ENCODE measurements at places on chromosomes 11 and 22.

GRCh38 chr22:46352276-46352675 is 16.8 kb downstream of the TRMU start:
- DNase-seq = no peak

DNA sequence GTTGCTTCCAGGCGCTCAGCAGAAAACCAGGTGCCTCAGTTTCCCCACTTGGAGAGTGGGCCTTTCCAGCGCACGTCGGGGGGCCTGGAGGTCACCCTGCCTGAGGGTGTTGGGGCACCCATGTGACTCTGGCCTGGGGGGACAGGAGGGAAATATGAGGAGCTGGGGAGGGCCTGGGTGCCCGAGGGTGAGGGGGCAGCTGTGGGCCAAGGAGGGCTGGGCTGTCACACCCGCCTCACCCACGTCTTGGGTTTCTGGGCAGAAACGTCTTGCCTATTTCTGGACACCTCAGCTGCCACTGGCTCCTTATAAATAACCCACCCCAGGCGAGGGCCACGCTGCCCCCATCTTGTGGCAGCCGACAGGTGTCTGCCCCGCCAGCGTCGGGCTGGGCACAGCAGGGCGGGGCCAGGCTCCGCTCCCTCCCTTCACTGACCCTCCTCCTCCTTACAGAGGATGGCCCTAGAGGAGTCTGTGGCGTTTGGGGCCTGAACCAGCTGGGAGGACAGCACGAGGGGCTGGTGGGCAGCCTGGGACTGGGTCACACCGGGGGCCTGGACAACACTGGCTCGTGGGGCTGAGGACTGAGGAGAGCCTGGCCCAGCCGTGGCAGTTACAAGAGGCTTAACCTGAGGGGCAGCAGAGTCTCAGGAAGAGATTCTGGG is 1.5 kb downstream of the TNNT3 start:
- DNase-seq = no peak

GRCh38 chr11:4025248-4025966 is 69.2 kb upstream of the RRM1 start:
- DNase-seq = no peak

- DNase-seq = peak; percentile 74
These were observed 29.3 kb downstream of the OSBPL5 start for GRCh38 chr11:3135481-3136440.

DNA sequence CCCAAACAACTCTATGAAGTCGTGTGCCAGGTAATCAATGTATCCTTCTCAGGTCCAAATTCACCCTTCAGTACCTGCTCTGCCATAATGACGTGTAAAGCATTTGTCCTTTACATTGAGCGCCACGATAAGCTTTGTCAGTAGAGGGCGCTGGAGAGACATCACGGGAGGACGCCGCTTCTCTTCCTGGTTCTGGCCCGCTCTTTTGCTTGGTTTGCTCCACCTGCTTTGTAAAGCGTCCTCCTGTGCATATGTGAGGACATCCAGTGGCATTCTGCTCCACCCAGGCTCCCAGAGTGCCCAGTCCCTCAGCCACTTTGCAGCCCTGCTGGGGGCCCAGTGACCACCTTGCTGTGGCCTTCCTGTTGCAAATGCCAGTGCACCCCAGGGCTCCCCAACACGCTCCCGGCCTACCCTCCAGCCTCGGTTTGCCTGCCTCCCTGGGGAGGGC is 61.1 kb downstream of the WT1 start:
- peak; percentile 95 for DNase-seq

GRCh38 chr22:27397036-27397953 is 404.3 kb downstream of the MN1 start:
- no peak for DNase-seq

DNA sequence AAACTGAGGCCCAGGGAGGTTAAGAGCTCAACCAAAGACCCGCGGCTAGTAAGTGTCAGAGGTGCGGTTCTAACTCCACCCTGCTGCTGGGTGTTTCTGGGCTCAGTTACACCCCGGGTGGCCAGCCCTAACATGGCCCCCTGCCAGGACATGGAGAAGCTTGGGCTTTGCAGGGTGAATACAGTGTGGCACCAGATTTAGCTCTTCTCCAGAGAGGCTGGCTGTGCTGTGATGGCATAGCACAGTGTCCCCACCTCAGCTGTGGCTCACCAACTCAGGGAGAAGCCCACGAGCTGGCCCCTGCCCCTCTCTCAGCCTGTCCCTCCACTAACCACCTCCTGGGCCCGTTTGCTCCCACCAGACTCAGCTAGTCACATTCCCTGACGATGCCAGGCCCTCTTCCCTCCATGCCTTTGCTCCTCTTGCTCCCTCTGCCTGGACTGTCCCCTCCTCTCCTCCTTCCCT is 7.0 kb downstream of the UCP3 start:
- no peak for DNase-seq

GRCh38 chr11:80155412-80156017 is 714.7 kb upstream of the TENM4 start:
- peak; percentile 80 for DNase-seq

DNA sequence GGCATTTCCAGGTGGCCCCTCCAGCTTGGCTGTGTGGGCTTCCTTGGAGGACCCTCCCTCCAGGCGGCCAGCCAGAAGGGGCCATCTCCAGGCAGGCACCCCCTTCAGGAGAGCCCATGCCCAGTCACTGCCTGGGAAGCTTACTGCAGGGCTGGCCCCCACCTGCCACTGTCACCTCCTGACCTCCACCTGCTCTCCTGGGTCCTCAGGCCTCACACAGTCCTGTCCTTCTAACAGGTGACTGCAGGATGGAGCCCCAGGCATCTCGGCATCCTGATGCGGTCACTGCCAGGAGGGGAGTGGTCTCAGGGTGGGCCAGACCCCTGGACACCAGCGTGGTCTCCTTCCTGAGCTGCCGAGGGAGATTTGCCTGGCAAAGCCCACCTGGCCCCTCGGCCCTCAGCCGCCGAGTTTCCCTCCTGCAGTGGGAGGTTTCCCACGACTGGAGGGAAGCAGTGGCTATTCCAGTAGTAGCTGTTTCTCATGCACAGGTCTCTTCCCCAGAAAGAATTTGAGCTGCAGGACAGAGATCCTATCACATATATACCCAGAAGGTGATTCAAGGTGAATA is 13.0 kb downstream of the TBX1 start:
- no peak for DNase-seq

DNA sequence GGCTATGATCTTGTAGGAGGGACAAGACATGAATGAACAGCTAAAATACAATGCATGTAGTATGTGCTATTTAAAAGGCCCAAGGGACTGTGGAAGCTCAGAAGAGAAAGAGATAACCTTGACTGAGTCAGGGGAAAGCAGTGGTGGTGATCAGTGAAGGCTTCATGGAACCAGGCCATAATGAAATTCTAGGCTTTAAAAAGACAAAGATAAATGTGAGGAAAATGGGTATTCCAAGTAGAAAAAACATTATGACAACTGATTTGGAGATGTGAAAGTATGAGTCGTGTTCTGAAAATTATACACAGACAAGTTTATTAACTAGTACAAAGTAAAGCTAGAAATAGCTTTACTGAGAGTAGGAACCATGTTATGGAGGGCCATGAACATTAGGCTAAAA is 189.8 kb downstream of the SOX6 start:
- no peak for DNase-seq

DNA sequence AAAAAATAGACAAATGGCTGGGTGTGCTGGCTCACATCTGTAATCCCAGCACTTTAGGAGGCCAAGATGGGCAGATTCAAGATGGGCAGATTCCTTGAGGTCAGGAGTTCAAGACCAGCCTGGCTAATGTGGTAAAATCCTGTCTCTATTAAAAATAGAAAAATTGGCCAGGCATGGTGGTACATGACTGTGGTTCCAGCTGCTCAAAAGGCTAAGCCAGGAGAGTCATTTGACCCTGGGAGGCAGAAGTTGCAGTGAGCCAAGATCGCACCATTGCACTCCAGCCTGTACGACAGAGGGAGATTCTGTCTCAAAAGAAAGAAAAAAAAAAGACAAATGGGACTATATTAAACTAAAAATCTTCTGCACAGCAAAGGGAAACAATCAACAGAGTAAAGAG is 55.4 kb downstream of the USP35 start:
- no peak for DNase-seq

DNA sequence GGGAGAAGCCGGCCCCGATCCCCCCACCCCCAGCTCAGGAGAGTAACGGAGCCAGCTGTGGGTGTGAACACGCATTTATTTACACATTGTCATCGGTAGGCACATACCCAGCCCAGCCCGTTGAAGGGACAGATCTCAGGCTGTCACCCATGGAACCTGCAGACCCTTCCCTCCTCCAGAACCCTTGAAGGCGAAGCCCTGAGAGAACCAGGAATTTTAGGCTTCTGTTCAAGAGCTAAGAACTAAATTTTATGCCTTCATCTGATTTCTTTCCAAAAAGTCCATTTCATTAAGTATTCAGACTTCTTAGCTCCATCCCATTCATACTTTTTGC is 379 bp upstream of the BRMS1 start:
- no peak for DNase-seq

- peak; percentile 84 for DNase-seq
These were observed 21.3 kb downstream of the IZUMO1R start for GRCh38 chr11:94325681-94326080.

GRCh38 chr11:103055221-103055890 is 36.6 kb downstream of the DCUN1D5 start:
- peak; percentile 62 for DNase-seq

GRCh38 chr22:38021206-38021605 is 36.0 kb upstream of the PICK1 start:
- no peak for DNase-seq

DNA sequence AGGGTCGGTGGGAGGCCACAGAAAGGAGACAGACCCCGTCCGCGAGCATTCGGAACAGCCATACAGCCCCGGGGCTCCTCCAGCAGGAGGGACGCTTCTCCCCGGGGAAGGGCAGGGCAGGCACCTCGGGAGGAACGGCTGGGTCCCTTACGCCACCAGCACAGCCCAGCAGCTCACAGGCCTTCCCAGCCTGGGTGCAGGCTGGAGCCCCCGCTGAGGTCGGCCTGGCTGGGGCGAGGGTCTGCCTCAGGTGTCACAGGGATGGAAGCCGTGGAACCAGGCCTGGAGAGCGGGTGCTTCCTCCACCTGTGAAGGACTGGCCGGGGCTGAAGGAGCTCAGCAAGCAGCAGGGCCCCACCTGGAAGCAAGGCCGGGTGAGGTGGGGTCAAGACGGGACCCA is 732.3 kb downstream of the BRD1 start:
- DNase-seq = no peak

GRCh38 chr11:65911682-65912568 is 6.9 kb downstream of the C11orf68 start:
- DNase-seq = peak; percentile 84

DNA sequence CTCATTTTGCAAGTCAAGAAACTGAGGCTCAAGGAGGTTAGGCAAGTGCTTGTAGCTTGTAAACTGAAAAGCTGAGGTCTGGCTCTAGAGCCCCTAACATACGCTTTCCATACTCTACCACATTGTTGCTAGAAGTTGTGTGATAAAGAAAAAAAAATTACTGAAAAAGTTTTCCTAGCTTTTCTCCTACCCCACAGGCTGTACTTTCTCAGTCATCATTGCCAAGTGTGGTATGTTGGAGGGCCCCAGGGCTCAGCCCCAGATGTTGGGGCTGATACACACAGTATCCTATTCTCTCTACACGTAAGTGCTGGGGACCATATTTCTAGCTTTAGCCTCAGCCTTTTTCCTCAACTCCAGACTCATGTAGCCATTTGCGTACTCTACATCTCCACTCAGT is 16.0 kb downstream of the KREMEN1 start:
- no peak for DNase-seq

DNA sequence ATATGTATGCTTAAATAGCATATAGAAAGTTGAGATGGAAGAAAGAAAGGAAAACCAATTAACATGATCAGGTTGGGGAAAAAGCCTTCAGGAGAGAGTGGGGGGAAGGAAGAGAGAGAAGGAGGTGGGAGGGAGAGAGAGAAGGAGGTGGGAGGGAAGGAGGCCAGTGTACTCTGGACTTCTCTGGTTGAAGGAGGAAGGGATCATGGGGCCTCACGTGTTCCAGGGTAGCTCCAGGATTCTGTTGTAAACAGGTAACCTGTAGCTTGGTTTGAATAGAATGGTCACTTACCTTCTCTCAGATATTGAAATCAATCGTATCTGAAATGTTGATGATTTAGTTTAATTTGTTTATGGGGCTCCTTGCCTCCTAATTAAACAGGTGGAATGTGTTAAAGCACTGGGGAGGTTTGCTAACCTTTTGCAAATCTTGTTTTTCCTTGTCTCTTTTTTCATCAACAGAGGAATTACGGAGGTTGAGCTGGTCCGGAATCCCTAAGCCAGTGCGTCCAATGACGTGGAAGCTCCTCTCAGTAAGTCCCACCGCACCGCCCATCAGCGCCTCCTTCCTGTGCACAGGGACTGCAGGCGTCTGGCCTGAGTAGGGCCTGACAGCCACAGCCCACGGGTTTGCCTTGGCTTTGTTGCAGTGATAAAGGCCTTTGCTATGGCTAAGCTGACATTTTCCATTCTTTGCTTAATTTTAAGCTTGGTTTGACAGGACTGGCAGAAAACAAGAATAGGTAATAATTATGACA is 115.9 kb downstream of the TBC1D22A start:
- peak; percentile 52 for DNase-seq

GRCh38 chr11:115893461-115894099 is 389.4 kb upstream of the CADM1 start:
- DNase-seq = no peak

GRCh38 chr11:1353383-1354124 is 36.2 kb upstream of the BRSK2 start:
- peak; percentile 38 for DNase-seq

DNA sequence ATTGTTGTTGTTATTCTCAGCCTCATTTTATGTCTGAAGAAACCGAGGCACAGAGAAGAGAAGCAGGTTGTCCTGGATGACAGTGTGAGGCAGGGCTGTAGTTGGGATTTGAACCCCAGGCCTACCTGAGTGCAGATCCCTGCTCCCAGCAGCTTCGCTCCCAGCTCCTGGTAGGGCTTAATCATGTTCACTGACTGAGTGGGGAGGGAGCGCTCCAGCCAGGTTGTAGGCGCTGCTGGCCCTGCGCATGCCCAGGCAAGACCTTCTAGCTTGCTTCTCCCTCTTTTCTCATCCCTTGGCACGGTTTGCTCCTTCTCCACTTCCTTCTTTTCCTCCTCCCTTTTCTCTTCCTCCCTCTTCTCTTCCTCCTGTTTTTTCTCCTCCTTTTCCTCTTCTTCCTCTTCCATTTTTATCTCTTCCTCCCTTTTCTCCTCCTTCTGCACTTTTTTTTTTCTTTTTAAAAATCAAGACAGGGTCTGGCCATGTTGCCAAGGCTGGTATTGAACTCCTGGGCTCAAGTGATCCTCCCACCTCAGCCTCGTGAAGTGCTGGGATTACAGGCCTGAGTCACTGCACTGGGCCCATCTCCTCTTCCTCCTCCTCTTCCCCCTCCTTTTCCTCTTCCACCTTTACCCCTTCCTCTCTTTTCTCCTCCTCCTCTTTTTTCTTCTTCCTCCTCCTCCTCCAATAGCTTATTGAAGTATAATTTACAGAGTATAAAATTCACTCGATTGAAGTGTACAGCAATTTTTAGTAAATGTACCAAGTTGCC is 109.3 kb downstream of the KIAA1671 start:
- no peak for DNase-seq

GRCh38 chr22:22687638-22688500 is 43.5 kb downstream of the GGTLC2 start:
- DNase-seq = peak; percentile 63

All from GM23338 (cell line).